ENCODE measurements at places on chromosomes 3 and 15.

- DNase-seq: no peak
Observed at GRCh38 chr3:158658889-158659288, 13.6 kb downstream of the LXN start.

DNA sequence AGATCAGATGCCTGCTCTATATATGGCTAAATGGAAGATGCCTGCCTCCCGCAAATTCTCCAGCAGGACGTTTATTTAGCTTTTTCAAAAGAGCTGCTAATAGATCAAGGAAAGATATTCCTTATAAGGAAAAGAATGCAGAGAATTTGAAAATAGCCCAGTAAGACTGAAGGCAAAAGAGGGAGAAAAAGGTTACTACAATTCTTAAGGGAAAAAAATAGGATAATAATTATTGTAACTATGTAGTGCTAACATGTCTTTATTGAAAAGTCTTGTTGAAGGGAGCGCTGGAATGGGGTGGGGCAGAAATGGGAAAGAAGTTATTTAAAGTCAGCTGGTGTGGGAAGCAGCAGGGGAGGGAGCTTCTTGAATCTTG, 2.9 kb downstream of the TPM1 start:
- no peak for DNase-seq

DNA sequence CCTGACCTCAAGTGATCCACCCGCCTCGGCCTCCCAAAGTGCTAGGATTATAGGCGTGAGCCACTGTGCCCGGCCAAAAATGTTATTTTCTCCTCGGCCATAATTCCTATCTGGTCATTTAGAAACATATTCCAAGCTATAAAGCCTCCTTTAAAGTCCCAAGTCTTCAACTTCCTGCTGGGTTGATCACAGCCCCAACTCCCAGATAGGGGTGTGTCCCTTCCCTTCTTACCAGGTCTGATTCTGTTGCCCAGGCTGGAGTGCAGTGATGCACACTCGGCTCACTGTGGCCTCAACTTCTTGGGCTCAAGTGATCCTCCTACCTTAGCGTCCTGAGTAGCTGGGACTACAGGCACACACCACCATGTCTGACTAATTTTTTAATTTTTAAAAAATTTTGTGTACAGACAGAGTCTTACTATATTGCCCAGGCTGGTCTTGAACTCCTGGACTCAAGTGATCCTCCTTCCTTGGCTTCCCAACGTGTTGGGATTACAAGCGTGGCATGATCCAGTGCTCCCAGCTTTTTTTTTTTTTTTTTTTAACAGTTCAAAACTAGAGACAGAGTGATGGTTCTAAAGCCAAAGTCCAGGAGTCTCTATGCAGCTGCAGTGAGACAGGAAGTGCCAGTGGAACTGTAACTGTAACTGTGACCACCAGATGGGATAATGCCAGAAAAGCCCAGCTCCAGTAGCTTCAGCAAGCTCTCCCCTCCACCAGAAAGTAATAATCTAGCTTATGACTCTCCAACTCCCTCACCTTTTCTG, 8.2 kb upstream of the PRKAR2A start:
- no peak for DNase-seq

GRCh38 chr3:185880600-185880999, 55.8 kb upstream of the IGF2BP2 start:
- no peak for DNase-seq

- DNase-seq: no peak
Observed at GRCh38 chr15:91116113-91117067, 16.3 kb downstream of the SV2B start.

GRCh38 chr3:31947671-31948091, 33.4 kb downstream of the OSBPL10 start:
- no peak for DNase-seq

GRCh38 chr3:9081184-9081818, 118.0 kb upstream of the RAD18 start:
- DNase-seq: no peak

DNA sequence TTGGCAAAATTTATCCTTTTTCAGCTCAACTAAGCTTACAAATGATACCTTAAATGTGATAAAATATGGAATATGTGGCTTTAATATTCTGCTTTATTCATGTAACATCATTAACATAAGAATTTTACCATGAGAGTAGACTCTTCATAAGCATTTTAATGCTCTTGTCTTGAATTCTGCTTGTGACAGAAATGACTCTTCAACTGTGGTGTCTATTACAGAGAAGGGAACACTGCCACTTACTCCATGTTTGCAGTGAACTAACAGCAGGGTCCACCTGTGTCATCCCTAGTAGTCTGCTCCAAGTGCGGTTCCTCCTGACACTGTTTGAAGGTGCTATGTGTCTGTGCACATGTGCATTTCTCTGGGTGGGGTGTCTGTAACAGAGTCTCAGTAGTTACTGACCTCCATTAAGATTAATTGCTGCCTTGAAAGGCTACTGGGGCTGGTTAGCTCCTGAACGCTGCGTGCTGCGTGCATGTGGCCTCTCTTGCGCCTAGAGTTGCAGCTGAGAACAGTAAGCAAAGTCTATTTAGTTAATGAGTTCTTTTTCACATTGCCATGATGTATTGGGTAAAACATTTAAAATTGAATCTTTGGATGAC, 8.3 kb downstream of the LSM3 start:
- no peak for DNase-seq
